ENCODE measurements at places on chromosomes 7 and 10. TPM values are rescaled to one million over a fixed set of nuclear protein-coding genes. Genes with fewer than 3 reads are reported as not detected.
A peak's percentile ranks its signal among the peaks of the same experiment; 100 is the strongest.

DNA sequence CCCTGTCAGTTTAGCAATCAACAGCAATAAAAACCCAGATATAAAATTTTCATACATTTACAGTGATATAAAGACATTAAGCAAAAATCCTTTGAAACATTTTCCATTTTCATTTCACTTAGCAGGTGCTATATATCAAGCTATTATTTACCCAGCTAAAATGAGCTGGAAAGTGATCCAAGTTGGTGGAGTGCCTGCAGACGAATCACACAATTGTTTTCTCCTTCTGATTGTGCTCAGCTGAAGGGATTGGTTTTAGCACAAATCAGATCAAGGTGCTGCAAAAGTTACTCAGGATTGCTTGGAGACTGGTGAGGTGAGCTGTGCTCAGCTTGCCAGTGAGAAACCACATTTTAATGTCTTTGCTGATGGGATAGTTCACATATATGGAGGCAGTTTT, 138.1 kb downstream of the LRMDA start:
- no peak for DNase-seq
- no peaks in the 10 kb centered on the region for H3K27me3 ChIP-seq
- no peak overlapping the region for H3K4me3 ChIP-seq
- H3K4me1 ChIP-seq = no peaks in the 10 kb centered on the region
- H3K36me3 ChIP-seq = peaks cover 23% of the 10 kb centered on the region

DNA sequence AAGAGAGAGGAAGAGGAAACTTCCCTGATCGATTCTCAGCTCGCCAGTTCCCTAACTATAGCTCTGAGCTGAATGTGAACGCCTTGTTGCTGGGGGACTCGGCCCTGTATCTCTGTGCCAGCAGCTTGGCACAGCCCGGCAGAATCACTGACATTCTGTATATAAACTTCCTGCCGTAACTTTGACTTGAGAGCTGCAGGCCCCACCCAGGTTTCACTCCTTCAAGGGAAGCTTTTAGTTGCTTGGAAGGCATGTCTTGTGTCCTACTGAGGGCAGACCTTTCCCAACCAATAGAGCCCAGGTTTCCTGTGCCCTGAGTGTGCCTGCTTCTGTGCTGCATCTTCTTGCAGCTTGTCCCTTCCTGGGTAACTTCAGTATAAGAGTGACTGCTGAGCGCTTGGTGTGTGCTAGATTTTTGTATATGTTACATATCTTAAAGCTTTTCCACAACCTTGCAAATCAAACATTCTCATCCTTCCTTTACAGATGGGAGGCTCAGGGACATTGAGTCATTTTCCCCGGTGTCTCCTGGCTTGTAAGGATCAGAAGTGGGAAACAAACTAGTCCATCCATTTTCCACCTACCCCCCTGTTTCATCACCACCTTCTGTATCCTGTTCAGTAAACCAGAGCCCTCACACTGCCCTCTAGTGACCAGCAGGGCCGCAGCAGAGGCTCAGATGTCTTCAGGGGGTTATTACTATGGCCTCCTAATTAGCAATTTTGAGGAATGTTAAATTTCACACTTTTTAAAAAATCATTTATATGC, 225.2 kb upstream of the PRSS58 start:
- DNase-seq = peak; percentile 68
- H3K4me1 ChIP-seq = peaks cover 21% of the 10 kb centered on the region
- H3K27ac ChIP-seq = no peak overlapping the region
- H3K4me3 ChIP-seq = no peak overlapping the region
- H3K27me3 ChIP-seq = no peaks in the 10 kb centered on the region
- H3K36me3 ChIP-seq = no peaks in the 10 kb centered on the region

GPR37 gene
- 7.1 TPM for total RNA-seq

DNA sequence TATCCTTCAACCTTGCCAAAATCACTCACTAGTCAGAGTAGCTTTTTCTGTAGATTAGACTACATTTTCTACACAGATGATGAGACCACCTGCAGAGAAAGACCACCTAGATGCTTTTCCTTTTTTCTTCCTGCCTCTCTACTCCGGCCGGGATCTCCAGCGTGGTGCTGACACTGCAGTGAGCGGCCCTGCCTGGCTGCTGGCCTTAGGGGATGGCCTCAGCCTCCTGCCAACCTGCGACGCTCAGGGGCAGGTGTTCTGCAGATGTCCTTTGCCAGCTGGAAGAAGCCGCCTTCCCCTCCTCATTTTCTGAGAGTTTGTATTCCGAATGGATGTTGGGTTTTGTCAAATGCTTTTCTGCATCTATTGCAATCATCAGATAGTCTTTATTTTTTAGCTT, 43.5 kb upstream of the NKX6-2 start:
- no peak overlapping the region for H3K4me3 ChIP-seq
- peaks cover 5% of the 10 kb centered on the region for H3K27me3 ChIP-seq
- no peaks in the 10 kb centered on the region for H3K36me3 ChIP-seq
- no peaks in the 10 kb centered on the region for H3K4me1 ChIP-seq

CPA2 gene
- not detected for total RNA-seq

MEOX2 gene
- total RNA-seq = 0.10 TPM

GRCh38 chr7:15326044-15326644, 235.7 kb downstream of the AGMO start:
- H3K27me3 ChIP-seq = no peaks in the 10 kb centered on the region
- H3K27ac ChIP-seq = no peak overlapping the region
- no peaks in the 10 kb centered on the region for H3K4me1 ChIP-seq

DNA sequence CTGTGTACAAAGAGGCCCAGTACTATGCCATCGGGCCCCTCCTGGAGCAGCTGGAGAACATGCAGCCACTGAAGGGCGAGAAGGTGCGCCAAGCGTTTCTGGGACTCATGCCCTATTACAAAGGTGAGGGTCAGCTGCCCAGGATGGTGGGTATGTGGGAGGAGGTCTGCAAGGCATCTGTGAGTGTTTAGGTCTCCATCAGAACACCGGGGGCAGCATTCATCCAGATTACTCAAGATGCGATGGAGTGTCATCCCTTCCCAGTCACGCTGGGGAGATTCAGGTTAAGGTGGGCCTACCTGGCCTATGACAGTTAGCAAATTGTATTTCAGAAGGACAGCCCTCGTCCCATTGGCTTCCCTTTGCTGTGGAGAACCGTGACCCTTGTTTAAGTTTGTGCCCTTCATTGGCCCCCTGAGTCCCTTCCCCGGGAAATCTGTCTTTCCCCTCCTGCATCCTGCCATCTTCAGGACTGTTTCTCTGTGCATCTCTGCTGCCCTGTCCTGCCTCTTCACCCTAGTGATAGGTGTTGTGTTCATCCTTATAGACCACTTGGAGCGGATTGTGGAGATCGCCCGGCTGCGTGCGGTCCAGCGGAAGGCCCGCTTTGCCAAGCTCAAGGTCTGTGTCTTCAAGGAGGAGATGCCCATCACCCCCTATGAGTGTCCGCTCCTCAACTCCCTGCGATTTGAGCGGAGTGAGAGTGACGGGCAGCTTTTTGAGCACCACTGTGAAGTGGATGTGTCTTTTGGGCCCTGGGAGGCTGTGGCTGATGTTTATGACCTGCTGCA, 9.8 kb downstream of the KCTD7 start:
- no peak for DNase-seq
- peaks cover 4% of the 10 kb centered on the region for H3K27me3 ChIP-seq
- H3K4me3 ChIP-seq = peak overlapping the region; percentile 56
- H3K4me1 ChIP-seq = peaks cover 9% of the 10 kb centered on the region

All from endothelial cell (in vitro differentiated cells).